ENCODE measurements at places on chromosomes 4 and X. TPM values are rescaled to one million over a fixed set of nuclear protein-coding genes. Genes with fewer than 3 reads are reported as not detected.

GRCh38 chrX:38954520-38954919, 153.3 kb downstream of the MID1IP1 start:
- no peak for DNase-seq

- DNase-seq = no peak
Measured at GRCh38 chr4:126544276-126544675, 1088.5 kb upstream of the INTU start.

GRCh38 chrX:38004046-38004445, 2.3 kb upstream of the SYTL5 start:
- DNase-seq = no peak

DNA sequence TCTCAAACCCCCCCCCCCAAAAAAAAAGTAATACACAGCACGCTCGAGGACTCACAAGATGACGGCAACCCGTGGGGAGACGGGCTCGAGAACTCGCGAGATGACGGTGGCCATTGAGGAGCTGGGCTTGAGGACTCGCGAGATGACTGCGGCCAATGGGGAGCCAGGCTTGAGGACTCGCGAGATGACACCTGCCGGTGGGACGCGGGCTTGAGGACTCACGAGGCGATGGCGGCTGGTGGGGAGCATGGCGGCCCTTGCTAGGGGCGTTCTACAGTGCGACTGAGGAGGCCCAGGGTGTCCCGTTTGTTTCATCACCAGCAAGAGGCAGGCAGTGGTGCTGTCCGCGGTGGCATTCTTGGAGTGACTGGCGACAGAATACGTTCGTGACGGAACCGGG, 172.4 kb upstream of the MAGEB16 start:
- no peak for DNase-seq

DNA sequence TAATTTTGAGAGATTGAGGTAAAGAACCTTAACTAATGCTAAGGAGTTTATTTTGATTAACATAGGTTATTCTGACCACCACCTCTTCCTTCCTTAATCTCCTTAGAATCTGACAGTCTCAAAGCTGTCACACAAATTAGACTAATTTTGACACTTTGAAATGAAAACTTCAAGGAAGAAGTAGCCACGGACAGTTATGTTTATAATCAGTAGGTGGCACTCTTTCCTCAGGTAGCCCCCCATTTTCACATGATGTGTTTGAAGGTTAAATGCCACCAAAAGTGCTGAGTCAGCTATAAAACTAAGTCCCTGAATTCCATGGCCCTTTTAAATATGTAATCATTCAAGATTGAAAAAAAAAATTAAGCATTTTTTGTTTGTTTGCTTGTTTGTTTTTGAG, 22.4 kb downstream of the TMEM33 start:
- DNase-seq = no peak

- DNase-seq = no peak
Measured at GRCh38 chr4:13511101-13511500, 27.0 kb upstream of the RAB28 start.

DNA sequence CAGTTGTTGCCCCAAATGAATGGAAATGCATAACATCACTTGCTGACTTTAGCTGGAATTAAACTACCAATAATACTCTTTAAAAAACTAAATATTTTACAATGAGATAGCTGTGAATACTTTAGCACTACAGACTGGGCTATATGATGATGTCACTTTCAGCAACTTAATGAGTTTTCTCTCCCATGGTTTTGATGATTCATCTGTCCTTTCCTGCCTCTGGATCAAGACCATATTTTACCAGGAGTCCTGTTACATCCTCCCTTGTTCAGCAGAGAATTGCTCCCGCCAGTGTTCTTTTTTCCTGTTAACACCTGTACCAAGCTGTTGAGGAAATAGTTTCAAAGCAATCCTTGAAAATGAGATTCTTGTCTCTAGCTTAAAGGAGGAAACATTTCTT, 543.0 kb downstream of the SPRY1 start:
- DNase-seq = no peak

- DNase-seq = no peak
Measured at GRCh38 chr4:63799166-63799565, 610.1 kb downstream of the TECRL start.

GRCh38 chr4:185079271-185079905, 61.1 kb downstream of the HELT start:
- no peak for DNase-seq

- no peak for DNase-seq
Measured at GRCh38 chr4:125303058-125303457, 11.7 kb upstream of the FAT4 start.

DNA sequence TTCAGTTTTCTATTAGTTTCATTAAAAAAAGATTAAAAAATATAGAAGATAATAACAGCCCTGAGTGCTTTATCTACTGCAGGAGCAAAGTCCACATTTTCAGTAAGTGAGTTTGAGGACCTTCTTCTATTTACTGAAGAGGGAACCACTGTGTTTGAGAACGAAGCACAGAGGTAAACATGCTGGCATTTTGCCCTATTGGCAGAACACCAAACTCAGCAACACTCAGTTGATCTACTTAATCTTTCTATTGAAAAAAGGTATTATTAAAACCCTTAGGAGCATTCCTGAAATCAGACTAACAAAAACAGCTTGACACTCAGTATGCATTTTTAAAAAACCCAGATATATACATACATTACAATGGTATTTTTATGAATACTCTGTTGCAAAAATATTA, 1496.7 kb downstream of the TECRL start:
- DNase-seq = no peak

- DNase-seq = peak; percentile 17
Measured at GRCh38 chr4:139555705-139556070, 331 bp downstream of the SETD7 start.

GRCh38 chrX:81957900-81958545, 756.1 kb downstream of the SH3BGRL start:
- no peak for DNase-seq

DNA sequence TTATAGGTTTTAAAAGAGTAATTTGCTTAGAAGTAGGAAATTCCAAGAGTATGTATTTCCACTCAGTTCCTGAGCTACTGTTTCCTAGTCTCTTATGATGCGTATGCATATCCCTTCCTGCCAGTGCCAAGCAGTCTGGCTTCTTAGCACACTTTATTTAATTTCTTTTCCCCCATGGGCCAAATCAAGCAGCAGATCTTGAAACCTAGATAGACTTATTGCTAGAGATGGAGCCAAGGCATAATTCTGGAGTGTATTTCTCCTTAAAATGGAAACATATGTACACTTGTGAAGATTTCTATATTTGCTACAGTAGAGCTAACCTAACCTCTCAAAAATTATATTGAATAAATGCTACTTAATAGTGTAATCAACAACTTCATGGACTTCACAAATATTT, 2337.6 kb downstream of the PCDH7 start:
- DNase-seq = no peak

GRCh38 chr4:68338625-68339024, 11.3 kb downstream of the YTHDC1 start:
- DNase-seq = no peak

DNA sequence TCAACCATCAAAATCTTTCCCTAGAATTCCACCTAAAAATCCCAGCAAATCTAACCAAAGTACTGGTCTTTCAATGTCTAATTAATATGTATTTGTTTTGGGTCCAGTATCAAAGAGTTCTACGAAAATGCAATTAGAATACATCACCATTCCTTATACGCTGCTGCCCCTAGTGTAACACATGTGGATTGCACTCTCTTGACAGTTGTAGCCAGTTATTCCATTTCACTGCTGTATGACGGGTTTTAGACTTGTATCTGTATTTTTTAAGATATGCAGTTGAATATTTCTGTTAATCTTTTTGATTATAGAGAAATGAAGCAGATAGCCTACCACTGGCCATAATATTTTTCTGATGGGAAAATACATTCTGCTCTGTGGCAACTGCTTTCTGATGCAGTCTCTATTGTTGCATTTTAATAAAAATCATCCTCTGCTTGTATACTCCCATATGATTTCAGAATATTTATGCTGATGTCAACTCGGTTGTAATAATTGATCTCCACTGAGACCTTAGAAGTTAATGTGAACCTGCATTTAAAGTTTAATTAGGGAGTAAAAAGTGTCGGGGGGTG, 17.1 kb upstream of the PAGE2B start:
- DNase-seq = no peak

- DNase-seq = no peak
Measured at GRCh38 chrX:39320165-39320564, 518.9 kb downstream of the MID1IP1 start.

DNA sequence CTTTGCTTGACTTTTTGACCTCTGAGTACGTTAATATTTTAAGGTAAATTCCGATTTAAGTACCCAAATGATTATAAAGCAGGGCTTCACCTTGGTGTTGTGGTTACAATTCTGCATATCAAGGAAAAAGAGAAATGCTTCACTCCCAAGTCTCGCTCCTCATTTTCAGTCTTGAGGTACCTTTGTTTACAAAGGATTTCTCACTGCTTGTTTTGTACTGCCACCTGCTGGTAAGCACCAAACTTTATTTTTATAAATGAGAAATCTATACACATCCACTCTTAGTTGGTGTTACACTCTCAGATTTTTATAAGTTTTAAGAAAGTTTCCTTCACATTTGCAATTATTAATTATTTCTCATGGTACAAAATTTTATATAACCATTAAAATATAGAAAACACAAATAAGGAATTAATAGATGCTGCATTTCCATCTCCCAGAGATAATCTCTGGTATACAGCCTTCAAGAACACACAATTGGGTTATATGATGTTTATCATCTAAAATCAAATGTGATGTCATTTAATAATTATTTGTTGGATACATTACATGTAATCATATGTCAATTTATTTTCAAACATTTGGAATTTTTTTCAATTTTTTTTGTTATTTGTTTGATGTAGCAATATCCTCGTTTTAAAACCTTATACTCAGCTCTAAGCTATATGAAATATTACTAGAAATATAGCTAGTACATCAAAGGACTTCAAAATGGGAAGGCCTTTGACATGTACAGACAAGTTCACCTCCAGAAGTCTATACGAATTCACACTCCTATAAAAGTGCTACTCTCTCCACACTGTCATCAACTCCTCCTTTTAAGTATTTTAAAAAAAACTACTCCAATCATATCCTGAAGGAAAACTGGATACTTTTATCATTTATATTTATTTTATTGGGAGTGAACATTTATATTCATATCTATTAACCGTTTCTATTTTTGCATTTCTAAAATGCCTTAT, 179.9 kb downstream of the KCNIP4 start:
- DNase-seq = peak; percentile 11

- DNase-seq = no peak
Measured at GRCh38 chrX:15500497-15500966, at the start of gene BMX. Gene BMX, plus strand, starts transcription at chrX:15500807. Its CDS starts 7,547 bp downstream, at chrX:15508354.

GRCh38 chrX:16089086-16089485, 34.3 kb upstream of the GRPR start:
- no peak for DNase-seq

GRCh38 chr4:23981328-23981727, 91.5 kb upstream of the PPARGC1A start:
- DNase-seq = no peak

DNA sequence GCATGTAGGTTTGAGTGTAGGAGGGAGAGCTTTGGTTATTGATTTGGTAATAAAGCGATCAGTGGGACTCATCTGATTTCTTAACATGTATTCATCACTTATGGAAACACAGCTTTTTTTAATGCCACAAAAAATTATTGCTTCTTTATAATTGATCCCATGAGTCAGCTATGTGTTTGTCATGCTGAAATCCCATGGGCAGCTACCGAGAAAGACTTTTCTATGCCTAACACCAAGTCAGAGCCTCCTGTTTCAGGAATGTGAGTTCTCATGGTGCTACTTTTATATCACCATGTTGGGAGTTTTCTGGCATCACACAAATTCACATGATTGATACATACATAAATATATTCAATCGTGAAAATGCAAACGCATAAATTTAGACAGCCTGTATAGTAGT, 165.7 kb downstream of the RAPGEF2 start:
- DNase-seq = no peak

GRCh38 chr4:31557437-31557836, 837.3 kb downstream of the PCDH7 start:
- DNase-seq = no peak

DNA sequence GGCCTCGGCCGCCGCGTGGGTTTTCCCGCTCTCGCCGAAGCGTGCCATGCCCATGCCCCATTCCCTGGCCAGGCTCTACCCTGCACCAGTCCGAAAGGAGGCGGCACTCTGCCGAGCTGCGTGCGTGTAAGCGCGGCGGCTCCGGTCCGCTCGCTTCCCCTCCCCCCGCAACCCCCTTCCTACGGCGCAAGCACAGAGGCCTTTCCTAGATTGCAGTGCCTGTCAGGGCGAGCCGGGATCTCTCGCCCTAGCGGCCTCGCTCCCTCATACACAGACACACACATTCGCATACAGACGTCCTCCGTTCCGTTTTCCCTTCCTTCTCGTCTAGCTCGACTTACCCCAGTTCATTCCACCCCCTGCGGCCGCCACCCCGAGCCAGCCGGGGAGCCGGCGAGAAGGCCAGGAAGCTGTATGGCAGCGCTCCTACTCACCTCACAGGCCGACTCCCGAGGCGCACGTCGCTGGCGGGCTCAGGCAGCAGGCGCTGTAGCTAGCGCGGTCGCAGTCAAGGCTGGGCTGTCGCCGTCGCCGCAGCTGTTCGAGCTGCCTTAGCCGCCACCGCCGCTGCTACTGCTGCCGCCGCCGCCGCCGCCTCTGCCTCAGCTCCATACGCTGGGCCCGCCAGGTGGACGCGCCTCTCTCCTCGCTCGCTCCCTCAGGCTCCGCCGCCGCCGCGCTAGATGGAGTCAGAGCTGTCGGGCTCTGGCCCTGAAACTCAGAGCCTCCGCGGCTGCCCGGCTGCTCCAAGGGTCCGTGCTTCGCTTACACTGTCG, 615 bp downstream of the NEXMIF start:
- DNase-seq = peak; percentile 46

GRCh38 chr4:127648061-127648460, 15.3 kb downstream of the INTU start:
- DNase-seq = no peak

DNA sequence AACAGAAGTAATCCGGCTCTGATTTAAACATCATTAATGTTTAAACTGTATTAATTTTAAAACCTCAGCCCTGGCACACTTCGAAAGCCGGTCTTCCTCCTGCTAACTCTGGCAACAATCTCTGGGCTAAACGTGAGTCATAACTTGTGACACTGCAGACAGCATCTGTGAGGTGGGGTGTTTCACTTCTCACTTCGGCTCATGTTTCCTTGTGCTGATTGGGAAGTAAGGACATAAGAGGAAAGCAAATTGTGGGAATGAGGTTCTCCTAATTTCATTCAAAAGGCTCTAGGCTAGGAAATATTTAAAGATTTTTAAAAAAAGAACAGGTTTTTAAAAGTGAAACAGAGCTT, 139.9 kb upstream of the USP9X start:
- peak; percentile 5 for DNase-seq

GRCh38 chr4:189177130-189177529, 763.5 kb upstream of the FRG1 start:
- no peak for DNase-seq

GRCh38 chr4:182066037-182066436, 177.2 kb upstream of the TENM3 start:
- no peak for DNase-seq

The TSPAN7 gene
- 16.4 TPM for total RNA-seq

The GYPA gene
- not detected for total RNA-seq

The CTAG2 gene
- not detected for total RNA-seq

The TCP11X1 gene
- not detected for total RNA-seq

The NUP54 gene
- total RNA-seq = 43.5 TPM

The TCEANC gene
- total RNA-seq = 4.9 TPM

The IL9R gene
- not detected for total RNA-seq

The NSG1 gene
- total RNA-seq = 88.8 TPM

The SLC25A5 gene
- 230 TPM for total RNA-seq

The AWAT2 gene
- not detected for total RNA-seq

The UGT2B7 gene
- total RNA-seq = not detected

The TLR2 gene
- total RNA-seq = 8.9 TPM

The RAP1GDS1 gene
- 16.5 TPM for total RNA-seq

The KLB gene
- 0.23 TPM for total RNA-seq

The AKAP14 gene
- total RNA-seq = not detected

The OPN1MW gene
- total RNA-seq = not detected

Data from prostate gland (tissue), 2 donors.